Skin of body (tissue), 3 donors: ENCODE measurements at places on chromosomes 12 and 14.
A peak's percentile ranks its signal among the peaks of the same experiment; 100 is the strongest.

DNA sequence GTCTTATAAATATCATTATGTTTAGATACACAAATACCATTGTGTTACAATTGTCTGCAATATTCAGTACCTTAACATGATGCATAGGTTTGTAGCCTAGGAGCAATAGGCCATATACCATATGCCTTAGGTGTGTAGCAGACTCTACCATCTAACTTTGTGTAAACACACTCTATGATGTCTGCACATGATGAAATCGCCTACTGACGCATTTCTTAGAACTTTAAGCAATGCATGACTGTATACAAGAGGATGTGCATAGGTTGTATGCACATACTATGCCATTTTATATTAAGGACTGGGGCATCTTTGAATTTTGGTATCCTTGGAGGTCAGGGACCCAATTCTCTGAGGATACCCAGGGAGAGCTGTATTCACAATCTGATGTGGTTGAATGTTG is 10.1 kb upstream of the BTG1 start:
- DNase-seq = no peak

DNA sequence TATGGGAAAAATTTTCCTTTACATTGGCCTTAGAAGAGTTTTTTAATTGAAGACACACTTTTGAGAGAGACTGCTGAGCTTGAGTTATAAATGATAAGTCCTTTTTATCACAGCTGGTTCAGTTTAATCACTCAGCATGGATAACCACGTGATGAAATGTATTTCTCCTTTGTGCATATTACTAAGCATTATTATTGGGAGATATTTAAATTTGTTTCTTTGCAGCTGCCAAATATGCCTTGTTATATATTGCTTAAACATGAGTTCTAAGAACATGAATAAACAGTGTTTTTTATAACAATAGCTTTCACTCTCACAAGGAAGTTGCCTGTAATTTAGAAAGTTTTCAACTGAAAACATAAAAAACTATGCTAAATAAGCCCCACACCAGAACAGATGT is 293.5 kb upstream of the LRFN5 start:
- peak; percentile 74 for DNase-seq

DNA sequence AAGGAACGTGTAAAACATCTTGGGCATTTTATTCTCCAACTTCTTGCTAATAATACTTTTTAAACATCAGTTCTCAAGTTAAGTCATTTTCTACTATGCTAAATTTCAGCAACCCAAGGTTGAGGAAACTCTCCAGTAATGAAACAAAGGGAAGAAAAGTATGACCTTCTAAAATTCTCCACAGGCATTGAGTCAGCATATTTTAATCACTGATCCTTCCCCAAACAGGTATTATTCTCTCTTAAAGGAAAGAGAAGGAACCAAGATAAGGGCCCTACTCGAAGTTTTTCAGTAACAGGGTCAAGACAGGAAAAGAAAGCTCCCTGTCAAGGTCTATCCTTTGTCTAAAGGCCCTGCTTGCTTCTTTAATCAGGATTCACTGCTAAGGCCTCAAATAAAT is 3.0 kb downstream of the KICS2 start:
- no peak for DNase-seq

DNA sequence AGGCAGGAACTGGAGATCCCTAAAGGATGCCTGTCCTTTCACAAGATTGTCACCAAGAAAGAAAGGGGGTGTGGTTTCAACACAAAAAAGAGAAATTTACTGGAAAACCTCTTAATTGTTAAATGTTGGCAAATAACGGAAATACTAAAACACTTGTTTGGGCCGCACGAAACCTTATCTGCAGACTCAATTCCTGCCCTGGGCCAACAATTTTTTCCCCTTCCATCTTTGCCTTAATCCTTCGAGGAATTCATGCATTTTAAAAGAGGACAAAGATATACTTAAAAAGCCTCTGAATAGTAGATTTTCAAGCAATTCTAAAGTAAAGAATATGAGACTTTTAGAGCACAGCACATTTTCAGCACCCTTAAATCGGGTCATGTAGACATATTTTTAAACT is 366.2 kb downstream of the DUSP6 start:
- DNase-seq = no peak

- DNase-seq = no peak
Measured at GRCh38 chr14:23697680-23698079, 61.5 kb downstream of the DHRS2 start.
